HFFc6 (cell line): ENCODE measurements at places on chromosomes 7 and 10. TPM values are rescaled to one million over a fixed set of nuclear protein-coding genes. Genes with fewer than 3 reads are reported as not detected.

LRRC18 gene
- total RNA-seq: not detected in 3 replicates

FIS1 gene
- 212 and 231 TPM in 2 replicates for total RNA-seq

GRCh38 chr10:17381502-17382142 lies 72.8 kb downstream of the ST8SIA6 start:
- H3K4me3 ChIP-seq: no peak overlapping the region
- H3K4me1 ChIP-seq: no peaks in the 10 kb centered on the region
- no peaks in the 10 kb centered on the region; the same call in 1 of the 2 replicates for H3K36me3 ChIP-seq
- DNase-seq: no peak

DNA sequence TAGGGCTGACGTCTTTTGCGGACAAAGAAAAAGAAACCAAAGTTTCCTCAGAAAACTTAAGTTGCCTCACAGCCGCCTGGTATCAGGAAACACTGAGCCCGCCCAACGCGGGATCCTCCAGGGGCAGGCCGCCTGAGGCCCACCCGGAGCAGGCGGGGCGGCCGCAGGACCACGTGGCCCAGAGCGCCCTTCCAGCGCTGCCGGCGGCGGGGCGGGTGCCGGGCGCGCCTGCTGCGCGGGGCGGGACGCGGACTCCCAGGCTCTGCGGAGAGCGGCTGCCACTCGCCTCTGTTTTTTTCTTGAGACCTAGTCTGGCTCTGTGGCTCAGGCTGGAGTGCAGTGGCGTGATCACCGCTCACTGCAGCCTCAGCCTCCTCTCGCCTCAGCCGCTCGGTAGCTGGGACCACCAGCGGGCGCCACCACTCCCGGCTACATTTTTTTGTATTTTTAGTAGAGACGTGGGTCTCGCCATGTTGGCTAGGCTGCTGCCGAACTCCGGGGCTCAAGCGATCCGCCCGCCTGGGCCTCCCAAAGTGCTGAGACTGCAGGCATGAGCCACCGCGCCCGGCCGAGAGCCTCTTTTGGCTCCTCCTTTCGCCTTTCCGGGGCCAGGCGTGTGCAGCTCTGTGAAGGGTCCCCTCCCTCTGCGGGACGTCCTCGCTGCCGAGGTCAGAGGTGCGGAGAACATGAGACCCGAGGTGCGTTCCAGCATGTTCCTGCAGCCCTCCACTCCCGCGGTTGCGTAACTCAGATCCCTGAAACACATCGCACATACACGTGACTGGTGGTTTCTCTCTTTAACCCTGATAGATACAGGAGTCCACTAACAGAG lies 11.6 kb upstream of the HNRNPF start:
- H3K27ac ChIP-seq: peak overlapping the region; percentile 93
- H3K36me3 ChIP-seq: no peaks in the 10 kb centered on the region
- no peaks in the 10 kb centered on the region; the same call in 1 of the 2 replicates for H3K27me3 ChIP-seq
- H3K4me3 ChIP-seq: peak overlapping the region; percentile 88
- H3K4me1 ChIP-seq: peaks cover 18% of the 10 kb centered on the region

WDR86 gene
- not detected in 3 replicates for total RNA-seq

- H3K36me3 ChIP-seq: no peaks in the 10 kb centered on the region
- no peak overlapping the region for H3K4me3 ChIP-seq
- no peaks in the 10 kb centered on the region for H3K4me1 ChIP-seq
- DNase-seq: no peak
Observed at GRCh38 chr10:128156999-128157755, 31.0 kb upstream of the MKI67 start.

URGCP gene
- total RNA-seq: 42.8 to 53.2 TPM (median 49.3 TPM) in 3 replicates

DNA sequence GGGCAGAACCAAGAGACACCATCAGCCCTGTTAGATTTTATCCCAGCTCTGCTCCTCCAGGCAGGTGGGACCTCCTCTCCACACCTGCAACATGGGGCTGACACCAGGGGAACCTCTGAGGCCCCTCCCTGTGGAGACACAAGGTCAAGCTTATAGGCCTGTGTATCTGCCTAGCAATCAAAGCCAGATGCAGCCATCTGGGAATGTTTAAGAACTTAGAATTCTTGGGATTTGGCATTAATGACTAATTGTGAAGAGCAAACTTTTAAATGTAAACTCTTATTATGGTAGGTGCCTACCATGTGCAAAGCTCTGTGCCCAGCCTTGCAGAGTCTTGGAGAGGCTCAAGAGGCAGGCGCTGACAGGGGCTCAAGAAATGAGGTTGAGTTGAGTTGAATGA lies 52.1 kb downstream of the TBATA start:
- peaks cover 27% of the 10 kb centered on the region for H3K27me3 ChIP-seq
- no peak overlapping the region for H3K4me3 ChIP-seq
- H3K4me1 ChIP-seq: peaks cover 8% of the 10 kb centered on the region
- H3K27ac ChIP-seq: no peak overlapping the region
- no peaks in the 10 kb centered on the region for H3K36me3 ChIP-seq

- H3K27me3 ChIP-seq: 0 out of 2 replicates have a peak, but pooled peaks cover 1% of the 10 kb centered on the region
- no peak for DNase-seq
- H3K27ac ChIP-seq: no peak overlapping the region
- H3K4me3 ChIP-seq: no peak overlapping the region
- peaks cover 6% of the 10 kb centered on the region for H3K36me3 ChIP-seq
- peaks cover 10% of the 10 kb centered on the region; the same call in 1 of the 2 replicates for H3K4me1 ChIP-seq
Observed at GRCh38 chr7:127858091-127858914, 172.9 kb downstream of the LRRC4 start.

PAXIP1 gene
- total RNA-seq: 5.8 to 9.3 TPM (median 7.9 TPM) in 3 replicates

- no peak for DNase-seq
- H3K4me3 ChIP-seq: no peak overlapping the region
- H3K36me3 ChIP-seq: peaks cover 5% of the 10 kb centered on the region; the same call in 1 of the 2 replicates
- no peak overlapping the region for H3K27ac ChIP-seq
Observed at GRCh38 chr10:124161601-124162000, 68.2 kb upstream of the CHST15 start.

CLEC5A gene
- not detected in 3 replicates for total RNA-seq

DNA sequence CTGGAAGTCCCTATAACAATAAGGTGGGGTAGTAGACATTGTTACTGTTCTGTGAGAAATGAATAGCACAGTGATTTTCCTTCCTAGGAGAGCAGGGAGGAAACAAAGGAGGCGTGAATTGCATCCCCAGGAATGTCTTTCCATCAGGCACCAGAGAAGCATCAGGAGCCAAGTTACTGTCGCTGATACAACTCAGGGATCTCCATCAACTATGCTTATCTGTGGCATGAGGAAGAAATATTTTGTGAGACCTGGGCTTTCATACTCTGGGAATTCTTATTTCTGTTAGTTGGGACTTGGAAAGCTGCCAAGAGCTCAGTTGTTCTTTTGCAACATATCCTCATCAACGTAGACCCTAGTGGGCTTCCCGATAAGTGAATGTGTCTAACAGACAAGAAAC lies 622.3 kb downstream of the SUGCT start:
- no peak for DNase-seq
- H3K27ac ChIP-seq: no peak overlapping the region
- no peak overlapping the region for H3K4me3 ChIP-seq
- H3K36me3 ChIP-seq: no peaks in the 10 kb centered on the region
- H3K4me1 ChIP-seq: peaks cover 47% of the 10 kb centered on the region

DNA sequence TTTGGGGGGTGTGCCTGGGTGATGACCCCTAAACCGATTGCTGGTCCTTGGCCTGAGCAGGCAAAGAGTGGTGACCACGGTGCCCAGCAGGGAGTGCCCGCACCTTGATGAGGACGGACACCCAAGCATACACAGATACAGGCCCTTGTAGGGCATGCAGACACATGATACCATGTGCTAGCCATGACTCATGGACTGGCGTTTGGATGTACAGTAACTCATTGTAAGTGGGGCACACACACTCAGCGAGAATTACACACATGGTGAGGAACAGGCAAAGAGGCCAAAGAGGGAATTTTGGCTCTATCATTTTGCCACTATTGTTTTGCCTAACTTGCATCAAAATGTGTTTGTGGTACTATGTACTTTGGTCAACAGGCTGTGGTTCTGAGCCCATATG lies 24.1 kb downstream of the KAZALD1 start:
- no peak overlapping the region for H3K4me3 ChIP-seq
- no peak overlapping the region for H3K27ac ChIP-seq
- DNase-seq: no peak
- peaks cover 5% of the 10 kb centered on the region; the same call in 1 of the 2 replicates for H3K4me1 ChIP-seq

DNA sequence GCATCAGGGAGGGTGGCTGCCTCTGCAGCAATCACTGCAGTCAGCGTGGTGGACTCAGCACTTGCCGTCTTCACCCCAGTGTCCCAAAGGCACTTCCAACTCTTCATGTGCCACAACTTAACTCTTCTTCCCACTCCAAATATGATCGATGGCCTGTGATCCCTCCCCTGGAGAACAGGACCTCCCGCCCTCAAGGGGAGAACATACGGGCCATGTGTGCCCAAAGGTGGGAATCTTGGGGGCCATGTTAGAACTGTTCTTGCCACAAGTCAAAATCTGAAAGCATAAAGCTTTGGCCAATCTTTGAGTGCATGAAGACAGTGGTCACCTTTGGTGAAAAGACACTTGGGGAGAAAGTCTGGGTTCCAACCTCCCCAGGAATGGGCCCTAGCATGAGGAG lies 368.5 kb upstream of the MGMT start:
- peaks cover 6% of the 10 kb centered on the region for H3K27me3 ChIP-seq
- no peaks in the 10 kb centered on the region for H3K4me1 ChIP-seq
- H3K36me3 ChIP-seq: no peaks in the 10 kb centered on the region; the same call in none of the 2 replicates
- no peak overlapping the region for H3K27ac ChIP-seq
- no peak for DNase-seq

LRRD1 gene
- not detected in 3 replicates for total RNA-seq

DNA sequence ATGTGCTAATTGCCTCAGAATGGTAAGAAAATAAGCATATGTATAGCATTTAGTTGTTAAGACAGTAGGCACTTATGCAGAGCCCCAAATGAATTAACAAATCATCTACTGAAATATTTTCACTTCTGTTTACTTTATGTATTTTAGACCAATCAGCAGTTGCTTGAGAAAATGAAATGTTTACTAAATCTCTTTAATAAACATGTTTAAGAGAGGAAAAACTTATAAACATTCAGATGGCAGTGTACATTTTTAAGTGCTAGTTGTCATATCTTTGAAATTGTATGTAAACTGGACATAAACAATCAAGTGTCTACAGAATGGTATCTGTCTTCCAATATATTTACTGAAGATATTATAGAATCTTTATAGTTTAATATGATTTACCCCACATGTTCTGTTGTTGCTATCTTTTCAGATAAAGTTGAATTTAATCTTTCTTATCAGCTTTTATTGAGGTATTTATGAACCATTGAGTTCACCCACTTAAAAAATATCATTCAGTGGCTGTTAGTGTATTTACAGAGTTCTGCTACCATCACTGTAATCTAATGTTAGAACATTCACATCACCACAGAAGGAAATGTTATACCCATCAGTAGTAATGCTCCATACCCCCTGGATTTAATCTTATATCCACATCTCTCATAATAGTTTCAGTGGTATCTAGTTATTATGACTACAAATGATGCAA lies 264.3 kb downstream of the ADK start:
- H3K36me3 ChIP-seq: peaks cover 16% of the 10 kb centered on the region
- H3K27me3 ChIP-seq: no peaks in the 10 kb centered on the region
- no peak overlapping the region for H3K27ac ChIP-seq
- H3K4me1 ChIP-seq: peaks cover 22% of the 10 kb centered on the region
- DNase-seq: no peak

DNA sequence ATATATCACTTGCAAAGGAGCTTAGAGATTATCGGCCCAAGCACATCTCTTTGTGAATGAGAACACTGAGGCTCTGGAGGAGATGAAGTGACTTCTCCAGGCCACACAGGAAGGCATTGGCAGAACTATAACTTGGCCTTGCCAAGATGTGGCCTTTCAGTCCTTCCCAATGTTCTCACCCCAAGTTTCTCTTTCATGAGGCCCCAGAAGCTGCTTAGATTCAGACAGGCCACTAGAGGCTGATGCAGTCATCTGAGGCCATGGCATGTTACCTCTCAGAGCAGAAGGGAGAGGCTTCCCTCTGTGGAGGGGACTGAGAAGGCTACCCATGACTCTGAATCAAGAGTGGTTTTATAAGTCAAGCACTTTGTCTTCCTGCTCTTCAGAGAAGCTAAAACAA lies 1003.7 kb downstream of the LRMDA start:
- no peak overlapping the region for H3K4me3 ChIP-seq
- H3K27ac ChIP-seq: no peak overlapping the region
- DNase-seq: no peak
- peaks cover 37% of the 10 kb centered on the region for H3K4me1 ChIP-seq
- H3K27me3 ChIP-seq: peaks cover 2% of the 10 kb centered on the region; the same call in 1 of the 2 replicates

- peaks cover 31% of the 10 kb centered on the region for H3K4me1 ChIP-seq
- peaks cover 8% of the 10 kb centered on the region for H3K27me3 ChIP-seq
- H3K36me3 ChIP-seq: no peaks in the 10 kb centered on the region
- peak overlapping the region; percentile 33 for H3K27ac ChIP-seq
Observed at GRCh38 chr7:29457565-29458011, 106.0 kb upstream of the PRR15 start.

GRCh38 chr7:152756116-152756515 lies 3.4 kb upstream of the ACTR3B start:
- H3K27me3 ChIP-seq: peaks cover 25% of the 10 kb centered on the region
- H3K36me3 ChIP-seq: no peaks in the 10 kb centered on the region
- H3K4me3 ChIP-seq: no peak overlapping the region
- H3K27ac ChIP-seq: no peak overlapping the region
- H3K4me1 ChIP-seq: peaks cover 9% of the 10 kb centered on the region
